Pulmonary artery endothelial cell (primary cell): ENCODE measurements at places on chromosomes 7 and 10.

- no peak for DNase-seq
These were observed 746.4 kb downstream of the TNS3 start for GRCh38 chr7:46835556-46835955.

GRCh38 chr10:31011017-31011664 lies 20.5 kb downstream of the ZNF438 start:
- peak; percentile 60 for DNase-seq

DNA sequence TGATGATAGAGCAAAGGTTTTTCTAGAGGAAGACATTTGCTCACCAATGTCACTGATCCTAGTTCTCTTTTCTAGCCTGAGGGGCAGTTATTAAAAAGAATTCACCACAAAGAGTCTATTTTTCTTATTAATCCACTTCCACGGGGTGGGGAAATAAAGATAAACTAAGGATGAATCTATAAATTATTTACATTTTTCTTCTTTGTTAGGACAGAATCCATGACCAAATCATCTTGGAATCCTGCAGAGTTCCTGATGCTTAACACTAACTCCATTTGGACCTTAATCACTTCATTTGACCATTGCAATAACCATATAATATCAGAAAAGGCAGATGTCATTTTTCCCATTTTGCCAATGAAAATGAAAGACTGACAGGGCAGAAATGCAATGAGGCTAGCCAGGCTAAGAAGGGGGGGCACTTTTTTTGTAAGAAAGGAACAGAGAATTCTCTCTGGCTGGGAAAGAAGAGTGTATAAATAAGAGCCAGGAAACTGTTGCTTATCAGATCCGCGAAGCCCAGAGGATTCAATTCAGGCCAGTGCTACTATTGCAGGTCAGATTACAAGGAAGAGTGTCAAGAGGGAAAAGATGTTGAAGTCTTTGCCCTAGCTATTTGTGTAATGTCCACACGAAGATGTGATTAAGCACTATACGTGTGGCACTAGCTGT lies 433.2 kb downstream of the TNS3 start:
- DNase-seq: no peak

DNA sequence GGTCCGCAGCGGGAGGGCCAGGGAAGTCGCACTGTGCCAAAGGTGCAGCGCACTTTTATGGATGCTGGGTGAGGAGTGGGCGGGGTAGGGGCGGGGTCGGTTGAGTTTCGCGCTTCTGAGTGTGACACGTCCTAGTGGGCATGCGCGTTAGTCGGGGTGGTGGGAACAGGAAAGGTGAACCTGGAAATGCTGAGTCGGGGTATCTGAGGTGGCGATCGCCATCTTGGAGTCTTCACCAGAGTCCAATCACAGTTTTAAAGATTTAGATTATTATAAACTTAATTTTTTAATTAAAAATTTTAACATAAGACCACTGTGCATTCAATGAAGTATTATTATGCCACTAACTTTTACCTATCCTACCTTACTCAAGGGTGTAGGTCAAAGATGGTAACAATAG lies 45.7 kb downstream of the ZNF138 start:
- DNase-seq: no peak

- no peak for DNase-seq
These were observed 12.9 kb upstream of the KCND2 start for GRCh38 chr7:120260111-120260510.

GRCh38 chr10:58064714-58065528 lies 202.8 kb downstream of the IPMK start:
- peak; percentile 1 for DNase-seq

DNA sequence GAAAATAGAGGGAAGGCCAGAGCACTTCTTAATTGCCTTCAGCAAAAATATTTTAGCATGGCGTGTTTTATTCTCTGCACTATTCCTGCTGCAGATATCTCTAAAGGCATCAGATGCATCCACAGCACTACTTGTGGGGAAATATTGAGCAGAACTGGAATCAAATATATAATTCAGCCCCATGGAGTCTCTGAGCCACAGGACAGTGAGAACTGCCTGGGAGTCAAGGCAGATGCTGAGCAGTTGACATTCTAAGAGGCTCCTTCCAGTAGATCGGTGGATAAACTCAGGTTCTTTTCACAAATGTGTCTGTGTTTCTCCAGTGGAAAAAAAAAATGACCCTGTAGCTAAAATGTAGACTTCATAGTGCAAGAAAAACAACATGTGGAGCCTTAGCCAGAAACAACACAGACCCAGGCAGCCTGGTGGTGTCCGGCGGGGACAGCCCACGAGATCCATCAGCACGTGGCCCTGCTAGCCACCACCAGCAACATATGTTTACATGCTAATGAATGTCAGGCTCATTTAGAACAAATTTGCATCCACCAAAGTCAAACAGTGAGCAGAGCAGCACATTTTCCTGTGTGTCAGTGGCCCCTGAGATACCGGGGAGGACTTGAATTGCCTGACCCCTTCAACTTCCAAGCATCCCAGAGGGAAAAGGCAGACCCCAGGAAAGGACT lies 123.3 kb upstream of the PFKP start:
- no peak for DNase-seq

DNA sequence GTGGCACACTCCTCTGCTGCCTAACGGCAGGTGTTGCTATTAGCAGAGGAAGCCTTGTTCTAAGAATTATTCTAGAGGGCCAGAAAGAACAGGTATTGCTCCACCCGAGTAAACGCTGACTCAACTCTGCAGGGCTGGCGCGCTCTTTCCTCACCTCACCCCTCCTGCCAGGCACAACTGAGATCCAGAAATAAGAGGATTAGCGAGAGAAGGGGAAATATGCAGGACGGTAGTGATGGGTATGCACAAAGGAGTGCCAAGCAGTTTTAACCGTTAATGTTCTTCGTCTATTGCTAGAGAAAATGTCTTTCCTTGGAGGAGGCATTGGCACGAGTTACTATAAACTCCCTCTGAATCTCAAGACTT lies 369 bp upstream of the SCIN start:
- DNase-seq: no peak

DNA sequence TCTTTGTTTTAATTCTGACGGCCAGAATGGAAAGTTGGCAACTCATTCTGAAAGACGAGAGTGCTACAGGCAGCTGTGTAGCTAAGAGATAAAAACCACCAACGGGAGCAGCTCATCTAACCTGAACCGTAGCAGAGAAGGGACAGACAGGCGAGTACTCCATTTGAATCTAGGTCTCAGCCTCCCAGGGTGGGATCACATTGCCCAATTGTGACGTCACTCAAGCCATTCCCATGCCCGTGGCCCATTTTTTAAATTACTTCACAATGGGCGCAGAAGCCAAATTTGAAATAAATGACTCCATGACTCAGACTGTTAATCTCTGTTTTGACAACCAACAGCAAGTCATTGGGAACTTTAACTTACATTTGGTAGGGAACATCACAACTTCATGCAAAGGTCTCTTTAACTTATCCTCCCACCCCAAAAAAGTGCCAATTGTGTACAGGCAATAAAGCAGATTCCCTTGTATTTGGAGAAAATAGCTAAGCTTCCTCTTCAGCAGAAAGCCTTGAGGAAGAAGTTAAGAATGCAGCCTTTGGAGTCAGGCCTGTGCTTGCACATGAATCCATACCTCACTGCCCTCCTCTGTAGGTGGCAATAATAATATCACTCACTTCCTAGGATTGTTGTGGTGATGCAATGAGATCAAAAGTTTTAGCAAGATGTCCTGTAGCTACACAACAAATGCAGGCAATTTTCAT lies 93.2 kb upstream of the KIF5B start:
- DNase-seq: no peak

GRCh38 chr7:24825381-24825794 lies 68.1 kb upstream of the GSDME start:
- DNase-seq: no peak

DNA sequence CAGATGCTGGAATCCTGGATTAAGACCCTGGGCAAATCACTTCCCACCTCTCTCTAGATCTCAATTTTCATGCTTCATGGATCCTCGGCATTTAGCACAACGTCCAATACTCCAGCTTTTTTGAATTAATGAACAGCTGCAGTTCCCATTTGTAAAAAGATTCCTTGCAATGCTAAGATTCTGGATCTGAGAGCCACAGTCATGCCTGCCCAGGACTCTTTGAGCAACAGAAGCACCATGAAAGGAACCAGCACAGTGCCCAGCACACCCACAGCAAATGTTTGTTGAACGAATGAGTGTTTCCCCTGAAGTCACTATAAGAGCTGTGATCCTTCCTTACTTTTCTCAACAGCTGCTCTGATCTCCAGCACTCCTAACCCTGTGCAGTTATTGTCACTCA lies 20.8 kb upstream of the DDIT4 start:
- DNase-seq: no peak

DNA sequence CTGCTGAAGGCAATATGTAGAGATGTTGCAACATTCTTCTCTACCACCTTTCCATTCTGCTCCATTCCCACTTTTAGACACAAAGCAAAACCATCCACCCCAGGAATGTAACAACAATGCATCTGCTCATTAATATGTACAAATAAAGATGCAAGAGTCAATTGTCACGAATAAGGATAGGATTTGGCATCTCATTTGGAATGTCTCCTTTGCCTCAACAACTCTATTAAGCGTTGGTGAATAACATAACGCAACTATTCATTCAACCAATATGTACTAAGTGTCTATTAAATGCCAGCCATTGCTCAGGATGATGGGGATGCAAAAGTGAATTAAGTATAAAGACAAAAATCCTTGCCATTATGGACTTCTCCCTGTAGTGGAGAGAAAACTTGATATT lies 152.1 kb downstream of the JAZF1 start:
- DNase-seq: no peak

DNA sequence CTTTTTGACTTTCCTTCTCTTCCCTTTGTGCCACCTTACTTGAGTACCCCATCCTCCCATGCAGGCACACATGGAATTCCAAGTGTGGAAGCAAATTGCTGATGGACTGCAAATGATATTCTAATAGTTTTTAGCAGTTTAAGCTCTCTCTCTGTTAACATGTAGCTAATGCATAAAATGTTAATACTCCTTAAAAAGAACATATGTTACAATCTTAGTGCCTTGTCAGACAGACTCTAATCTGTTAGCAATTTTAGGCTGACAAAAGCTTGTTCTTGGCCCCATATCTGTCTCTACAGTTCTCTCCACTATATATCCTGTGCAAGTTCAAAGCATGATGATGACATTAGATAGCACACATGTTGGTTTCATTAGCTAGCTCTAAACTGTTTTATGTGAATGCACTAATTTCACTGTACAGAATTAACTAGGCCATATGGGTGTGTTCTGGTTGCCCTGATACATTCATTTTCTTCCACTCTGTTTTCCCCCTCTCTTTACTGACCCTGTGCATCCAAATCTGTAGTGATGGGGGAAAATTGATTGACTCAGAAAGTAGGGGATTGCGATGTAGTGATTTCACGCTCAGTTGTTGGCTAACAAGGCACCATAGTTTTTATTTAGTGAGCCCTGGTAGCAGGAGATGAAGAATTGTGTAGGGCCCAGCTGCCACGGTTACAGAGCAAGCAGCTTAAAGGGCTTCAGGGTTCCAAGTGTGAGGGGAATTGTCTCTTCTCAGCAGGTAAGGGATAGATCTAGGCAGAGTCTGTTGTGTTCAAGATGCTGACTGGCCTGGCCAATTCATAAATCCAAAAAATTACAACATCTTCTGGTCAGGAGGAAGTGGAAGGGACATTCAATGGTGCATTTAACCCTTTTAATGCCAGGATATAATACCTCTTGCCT lies 114.6 kb upstream of the FZD1 start:
- DNase-seq: no peak
